ENCODE measurements at places on chromosomes 5 and 9.

- DNase-seq = no peak
These were observed 31.7 kb upstream of the GRHPR start for GRCh38 chr9:37390759-37391158.

DNA sequence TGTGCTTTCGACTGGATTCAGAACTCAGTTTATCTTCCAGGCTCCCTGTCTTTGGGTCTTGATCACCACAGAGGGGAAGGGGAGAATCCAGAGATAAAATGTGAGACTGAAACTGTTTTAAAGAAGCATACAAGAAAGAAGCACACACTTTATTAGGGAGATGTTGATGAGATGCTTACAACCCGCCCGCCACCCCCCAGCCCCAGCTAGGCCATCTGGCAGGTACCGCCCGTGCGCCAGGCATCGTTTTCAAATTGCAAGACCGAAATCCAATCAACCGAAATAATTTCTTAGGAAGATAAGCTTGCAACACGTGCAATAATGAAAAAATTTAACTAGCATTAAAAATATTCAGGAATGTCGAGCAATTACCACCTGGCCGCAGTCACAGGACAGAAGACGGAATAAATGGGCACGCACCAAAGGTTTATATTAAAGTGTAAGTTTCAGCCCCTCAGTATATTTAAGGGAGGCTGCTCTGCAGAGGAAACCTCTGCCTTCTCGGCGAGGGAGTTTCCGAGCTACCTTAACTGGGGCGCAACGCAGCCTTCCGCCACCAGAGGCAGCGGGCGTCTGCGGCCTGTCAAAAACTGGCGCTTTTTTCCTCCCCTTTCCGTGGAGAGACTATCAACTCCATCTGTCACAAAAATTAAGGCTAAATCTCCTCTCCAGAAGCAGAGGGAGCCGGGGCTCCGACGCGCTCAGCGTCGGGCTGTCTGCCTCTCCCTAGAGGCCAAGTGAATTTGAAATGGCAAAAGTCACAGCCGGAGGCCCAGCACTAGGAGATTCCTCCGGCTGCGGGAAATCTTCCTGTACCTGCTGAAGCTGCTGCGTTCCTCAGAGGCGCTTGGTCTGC, 996 bp upstream of the GAS1 start:
- peak; percentile 61 for DNase-seq

GRCh38 chr5:88867638-88868037, 15.3 kb downstream of the MEF2C start:
- no peak for DNase-seq

GRCh38 chr9:137465000-137465719, 6.0 kb upstream of the NSMF start:
- no peak for DNase-seq

GRCh38 chr9:96071076-96071814, 195.8 kb downstream of the ERCC6L2 start:
- no peak for DNase-seq

- DNase-seq = no peak
These were observed 32.0 kb downstream of the HAVCR1 start for GRCh38 chr5:157026789-157027424.

GRCh38 chr5:113276001-113276400, 158.8 kb downstream of the TSSK1B start:
- DNase-seq = no peak

DNA sequence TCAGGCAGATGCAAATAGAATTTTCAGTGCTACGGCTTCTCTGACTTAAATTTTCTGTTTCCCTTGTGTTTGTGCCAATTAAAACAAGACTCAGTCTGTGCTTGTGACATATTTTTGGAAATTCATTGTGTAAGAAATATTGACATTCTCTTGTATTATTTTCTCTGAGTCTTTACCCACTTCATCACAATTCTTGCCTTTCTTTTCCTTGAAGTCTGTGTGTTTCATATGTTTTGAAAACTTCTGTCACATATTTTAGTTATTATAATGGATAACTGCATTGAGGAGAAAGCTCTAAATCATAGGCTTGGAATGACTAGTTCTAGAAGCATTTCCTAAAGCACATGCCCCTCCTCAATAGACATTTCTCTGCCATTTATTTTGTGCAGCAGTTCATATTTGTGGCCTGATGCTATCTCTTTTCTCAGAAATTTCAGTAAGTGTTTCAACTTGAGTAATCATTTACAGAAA, 206.6 kb downstream of the PALM2AKAP2 start:
- DNase-seq = no peak

GRCh38 chr5:3659907-3660306, 64.3 kb downstream of the IRX1 start:
- DNase-seq = no peak

DNA sequence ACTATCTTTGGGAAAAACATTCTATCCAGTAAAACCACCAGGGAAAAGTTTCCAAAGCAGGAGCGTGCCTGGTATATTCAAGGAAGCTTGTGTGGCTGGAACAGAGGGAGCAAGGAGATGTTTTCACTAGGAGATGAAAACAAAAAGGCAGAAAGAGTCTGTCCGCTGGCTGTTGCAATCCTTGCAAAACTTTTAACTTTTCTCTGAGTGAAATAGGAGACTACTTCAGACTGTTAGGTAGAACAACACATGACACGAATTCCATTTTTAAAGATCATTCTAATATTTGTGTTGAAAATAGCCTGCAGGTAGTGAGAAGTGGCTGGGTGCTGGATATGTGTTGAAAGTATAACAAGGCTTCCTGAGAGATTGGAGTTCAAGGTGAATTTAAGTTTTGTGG, 69.5 kb downstream of the PRR16 start:
- DNase-seq = no peak

DNA sequence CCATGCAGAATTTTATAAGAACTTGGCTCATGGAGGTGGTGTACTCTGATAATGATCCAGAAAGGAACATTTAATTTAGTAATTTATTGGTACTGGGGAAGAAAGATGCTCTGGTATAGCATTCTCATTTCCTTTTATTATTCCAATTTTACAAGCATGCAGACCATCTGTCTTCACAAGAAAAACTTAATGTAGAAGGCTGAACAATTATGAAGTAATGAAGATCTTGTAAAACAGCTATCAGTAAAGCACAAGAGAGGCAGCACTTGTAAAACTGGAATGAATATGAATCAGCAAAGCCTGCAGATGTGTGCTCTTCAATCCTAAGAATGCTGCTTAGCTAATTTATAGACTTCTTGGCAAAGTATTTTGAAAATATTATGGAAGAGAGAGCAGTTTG, 300.0 kb downstream of the YTHDC2 start:
- no peak for DNase-seq

DNA sequence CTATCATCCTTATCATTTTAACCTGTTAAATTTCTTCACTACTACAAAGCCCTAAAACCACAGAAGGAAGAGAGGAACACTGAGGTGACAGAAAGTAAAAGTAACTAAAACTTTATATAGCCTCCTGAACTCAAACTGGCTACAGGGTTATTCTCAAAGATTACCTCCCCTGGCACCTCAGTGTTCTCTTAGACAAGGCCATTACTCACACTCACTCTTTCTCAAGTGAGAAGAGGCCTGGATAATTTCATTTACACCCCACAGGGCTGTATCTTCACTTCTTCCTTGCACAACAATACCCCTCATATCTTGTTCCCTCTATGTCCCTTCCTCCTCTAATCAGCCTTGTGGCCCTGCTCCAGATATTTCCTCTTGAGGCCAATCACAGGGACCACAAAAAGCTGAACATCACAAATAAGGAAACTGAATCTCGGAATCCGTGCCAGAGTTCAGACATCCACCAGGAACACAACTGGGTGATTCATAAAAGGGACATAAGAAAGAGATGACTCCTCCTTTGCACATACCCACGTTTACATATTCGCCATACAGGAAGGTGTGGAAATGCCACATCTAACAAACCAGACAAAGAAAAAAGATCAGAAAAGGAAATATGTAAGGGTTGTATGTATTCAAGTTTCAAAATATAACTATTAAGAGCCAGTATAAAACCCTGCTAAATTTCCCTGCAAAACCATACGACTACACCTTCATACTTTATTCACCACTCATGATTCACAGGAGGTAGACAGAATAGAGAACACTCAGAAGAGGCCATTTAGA, 1.7 kb upstream of the KLHL3 start:
- DNase-seq = no peak

- DNase-seq = no peak
These were observed 711.1 kb upstream of the CHD1 start for GRCh38 chr5:99639905-99640304.

DNA sequence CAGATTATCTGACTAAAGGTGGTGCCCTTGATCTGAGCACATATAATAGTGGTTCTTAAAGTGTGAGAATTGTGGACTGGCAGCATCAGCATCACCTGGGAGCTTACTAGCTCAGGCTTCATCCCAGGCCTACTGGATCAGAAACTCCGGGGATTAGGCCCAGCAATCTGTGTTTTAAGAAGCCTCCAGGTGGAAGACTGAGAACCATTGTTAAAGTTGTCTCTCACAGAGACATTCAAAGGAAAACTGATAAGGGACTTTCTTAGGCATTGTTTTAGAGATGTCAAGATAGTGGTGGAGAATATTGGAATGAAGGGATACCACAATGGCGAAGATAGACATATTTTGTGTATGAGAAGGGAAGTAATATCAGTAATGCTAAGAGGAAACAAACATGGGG, 59.5 kb downstream of the STX17 start:
- no peak for DNase-seq

DNA sequence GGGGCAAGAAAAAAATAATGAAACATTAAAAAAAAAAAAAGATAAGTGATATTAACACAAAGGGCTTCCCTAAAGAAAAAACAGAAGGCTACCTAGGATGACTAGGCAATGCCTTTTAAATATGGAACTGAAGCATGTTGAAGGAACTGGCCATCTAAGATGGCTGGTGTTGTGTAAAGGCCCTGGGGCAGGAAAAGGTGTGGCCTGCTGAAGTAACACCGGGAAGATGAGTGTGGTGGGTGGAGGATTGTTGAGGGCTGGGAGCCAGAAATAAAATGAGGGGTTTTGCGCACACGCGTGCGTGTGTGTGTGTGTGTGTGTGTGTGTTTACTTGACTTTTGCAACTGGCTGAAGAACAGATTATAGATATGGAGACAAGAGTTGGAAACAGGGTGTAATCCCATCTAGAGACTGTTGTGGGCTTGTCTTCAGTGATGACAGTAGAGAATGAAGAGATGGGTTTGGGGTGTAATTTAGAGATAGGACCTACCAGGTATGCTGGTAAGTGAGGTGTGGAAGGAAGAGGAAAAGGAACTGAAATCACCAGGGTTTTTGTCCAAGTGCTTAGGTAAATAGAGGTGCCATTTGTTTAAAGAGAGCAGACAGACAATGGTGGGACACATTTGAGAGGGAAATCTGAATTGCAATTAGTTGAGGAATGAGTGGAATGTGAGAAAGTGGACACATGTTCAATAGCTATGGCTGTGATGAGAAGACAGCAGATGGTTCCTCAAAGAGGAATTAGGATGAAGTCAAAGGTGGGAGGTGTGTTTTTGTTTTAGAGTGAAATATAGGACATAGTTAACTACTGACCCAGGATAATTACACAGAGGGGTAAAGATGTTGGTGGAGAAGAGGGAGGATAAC, 33.9 kb downstream of the RAD23B start:
- DNase-seq = no peak

- no peak for DNase-seq
These were observed 315.2 kb upstream of the RFX3 start for GRCh38 chr9:3840961-3841360.

DNA sequence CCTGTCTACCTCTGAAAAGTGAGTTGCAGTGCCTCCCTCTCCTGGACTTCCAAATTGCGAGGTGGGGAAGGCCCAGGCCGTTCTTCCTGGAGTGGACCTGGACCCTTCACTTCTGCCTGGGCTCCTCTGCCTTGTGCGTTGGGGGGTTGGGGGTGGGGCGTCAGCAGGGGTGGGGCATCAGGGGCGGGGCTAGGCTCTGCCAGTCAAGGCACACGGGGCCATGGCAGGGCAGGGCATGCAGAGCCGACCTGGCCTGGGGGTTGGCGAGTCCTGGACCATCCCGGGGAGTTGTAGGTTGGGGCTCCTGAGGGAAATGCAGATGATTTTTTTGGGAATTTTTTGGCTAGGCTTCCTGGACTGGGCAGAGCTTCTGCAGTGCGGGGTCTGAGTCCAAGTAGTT, 87.1 kb downstream of the EHMT1 start:
- DNase-seq = no peak

- DNase-seq = no peak
These were observed 122.4 kb upstream of the OSMR start for GRCh38 chr5:38723426-38723825.

DNA sequence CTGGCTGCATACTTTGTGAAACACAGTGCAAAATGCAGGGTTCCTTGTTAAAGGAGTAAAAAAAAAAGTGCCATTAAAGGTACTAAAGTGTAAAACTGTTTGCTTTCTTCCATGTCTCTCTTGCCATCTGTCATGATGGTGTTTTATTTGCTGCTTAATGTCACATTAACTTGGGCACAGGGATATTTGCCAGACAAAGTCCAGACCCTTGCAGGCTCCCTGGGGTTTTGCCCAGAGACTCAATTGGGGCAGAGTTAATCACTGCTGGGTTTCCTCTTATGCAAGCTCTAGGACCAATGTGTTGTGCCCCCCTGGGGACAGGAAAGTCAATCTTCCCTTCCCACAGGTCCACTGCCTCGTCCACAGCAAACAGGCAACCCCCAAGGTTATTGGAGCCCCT, 274.3 kb upstream of the SGCD start:
- DNase-seq = no peak

GRCh38 chr5:34486160-34486848, 169.8 kb upstream of the RAI14 start:
- DNase-seq = peak; percentile 37

- DNase-seq = no peak
These were observed 12.0 kb upstream of the FSTL4 start for GRCh38 chr5:133624316-133624715.

Data from stimulated activated CD8-positive, alpha-beta memory T cell treated with anti-CD3 and anti-CD28 coated beads, Interleukin-2, amount 100 ng/mL, for 48 hours (primary cell).